B cell (primary cell): ENCODE measurements at places on chromosomes 7 and 10. TPM values are rescaled to one million over a fixed set of nuclear protein-coding genes. Genes with fewer than 3 reads are reported as not detected.

Gene CNTNAP2
- total RNA-seq = 7.0 and 7.4 TPM in 2 replicates

Gene GRB10
- total RNA-seq = not detected in 2 replicates

Gene ITPRIP
- total RNA-seq = 21.3 and 22.5 TPM in 2 replicates

Gene CHRM2
- not detected in 2 replicates for total RNA-seq

DNA sequence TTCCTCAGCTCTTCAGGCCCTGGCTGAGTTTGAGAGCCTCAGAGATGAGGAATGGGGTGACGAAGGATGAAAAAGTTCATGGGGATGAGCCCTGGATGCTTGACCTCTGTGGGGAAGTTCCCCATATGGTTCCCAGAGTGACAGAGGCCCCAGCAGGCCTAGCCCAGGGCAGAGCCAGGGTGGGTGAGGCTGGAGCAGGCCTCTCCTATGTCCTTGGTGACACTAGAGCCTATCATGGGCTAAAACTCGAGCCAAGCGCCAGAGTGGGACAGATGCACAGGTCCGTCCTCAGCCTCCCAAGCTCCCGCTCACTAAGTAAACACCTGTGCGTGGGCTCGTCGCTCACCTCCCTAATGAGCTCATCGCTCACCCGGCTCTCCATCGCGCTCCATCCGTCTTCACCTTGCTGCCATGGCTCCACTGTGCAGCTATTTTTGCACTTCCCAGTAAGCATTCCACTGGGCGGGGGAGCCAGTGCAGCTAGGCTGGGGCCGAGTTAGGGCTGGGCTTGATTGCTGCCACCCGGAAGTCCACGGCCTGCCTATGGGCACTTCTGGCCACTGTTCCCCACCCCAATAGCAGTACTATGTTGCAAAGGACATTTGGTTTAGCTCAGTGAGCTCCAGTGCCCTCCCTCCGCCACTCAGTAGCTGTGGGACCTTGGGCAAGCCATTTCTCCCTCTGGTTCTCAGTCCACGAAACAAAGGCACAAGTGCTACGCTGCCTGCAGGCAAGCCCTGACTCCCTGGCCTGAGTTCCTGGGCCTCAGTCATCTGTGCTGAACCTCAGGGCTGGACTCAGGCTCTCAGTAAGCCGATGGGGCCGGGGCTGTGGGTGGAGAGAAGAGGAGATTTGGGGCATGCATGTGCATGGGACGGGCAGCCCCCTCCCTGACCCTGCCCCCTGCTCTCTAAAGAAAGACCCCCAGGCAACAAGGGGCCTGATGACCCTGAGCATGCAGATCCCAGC is 117.3 kb upstream of the PCBD1 start:
- no peak overlapping the region for H3K27ac ChIP-seq
- no peak overlapping the region for H3K4me3 ChIP-seq
- no peaks in the 10 kb centered on the region for H3K36me3 ChIP-seq
- H3K4me1 ChIP-seq = no peaks in the 10 kb centered on the region
- no peak for DNase-seq

DNA sequence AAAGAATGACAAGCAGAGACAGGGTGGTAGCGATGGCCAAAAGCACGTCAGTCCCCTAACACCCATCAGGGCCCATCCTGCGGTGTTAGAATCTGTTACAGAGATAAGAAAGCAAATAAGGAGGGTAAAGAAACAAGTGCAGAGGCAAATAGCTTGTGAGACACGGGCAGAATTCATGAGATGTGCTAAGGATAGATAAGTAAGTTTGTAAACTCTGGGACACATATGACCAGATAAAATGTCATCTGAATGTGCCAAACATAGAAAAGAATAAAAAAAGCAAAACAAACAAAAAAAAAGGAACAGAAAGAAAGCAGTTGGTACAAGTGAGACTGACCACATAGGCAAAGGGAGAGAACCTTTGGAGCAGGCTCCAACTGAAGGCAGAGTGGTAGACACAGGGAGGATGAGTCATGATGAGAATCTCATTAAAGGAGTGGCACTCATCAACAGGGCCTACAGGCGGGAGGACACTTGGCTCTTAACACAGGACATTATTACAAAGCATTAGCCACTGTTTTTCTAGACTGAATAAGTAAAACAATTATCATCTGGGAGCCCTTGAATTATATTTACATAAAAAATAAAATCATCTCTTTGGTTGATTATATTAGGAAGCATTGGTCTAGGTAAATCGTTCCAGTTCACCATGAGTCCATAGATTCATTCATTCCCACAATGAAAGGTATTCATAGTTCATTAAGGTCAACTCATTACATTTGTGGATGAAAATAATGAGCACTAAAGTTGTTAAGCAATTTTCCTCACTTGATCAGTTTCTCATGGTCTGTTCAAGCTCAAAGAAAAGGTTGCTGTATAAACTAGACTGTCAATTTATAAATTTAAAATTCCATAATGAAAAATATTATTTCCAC is 21.5 kb upstream of the EPHB6 start:
- H3K4me1 ChIP-seq = peaks cover 11% of the 10 kb centered on the region
- no peak overlapping the region for H3K4me3 ChIP-seq
- DNase-seq = no peak
- H3K36me3 ChIP-seq = no peaks in the 10 kb centered on the region

GRCh38 chr7:134632937-134633540 is 13.6 kb upstream of the BPGM start:
- H3K27me3 ChIP-seq = no peaks in the 10 kb centered on the region
- no peak overlapping the region for H3K4me3 ChIP-seq
- no peak overlapping the region for H3K27ac ChIP-seq
- peak; percentile 66 for DNase-seq
- H3K4me1 ChIP-seq = no peaks in the 10 kb centered on the region
